ENCODE measurements at places on chromosomes 3 and 15.

DNA sequence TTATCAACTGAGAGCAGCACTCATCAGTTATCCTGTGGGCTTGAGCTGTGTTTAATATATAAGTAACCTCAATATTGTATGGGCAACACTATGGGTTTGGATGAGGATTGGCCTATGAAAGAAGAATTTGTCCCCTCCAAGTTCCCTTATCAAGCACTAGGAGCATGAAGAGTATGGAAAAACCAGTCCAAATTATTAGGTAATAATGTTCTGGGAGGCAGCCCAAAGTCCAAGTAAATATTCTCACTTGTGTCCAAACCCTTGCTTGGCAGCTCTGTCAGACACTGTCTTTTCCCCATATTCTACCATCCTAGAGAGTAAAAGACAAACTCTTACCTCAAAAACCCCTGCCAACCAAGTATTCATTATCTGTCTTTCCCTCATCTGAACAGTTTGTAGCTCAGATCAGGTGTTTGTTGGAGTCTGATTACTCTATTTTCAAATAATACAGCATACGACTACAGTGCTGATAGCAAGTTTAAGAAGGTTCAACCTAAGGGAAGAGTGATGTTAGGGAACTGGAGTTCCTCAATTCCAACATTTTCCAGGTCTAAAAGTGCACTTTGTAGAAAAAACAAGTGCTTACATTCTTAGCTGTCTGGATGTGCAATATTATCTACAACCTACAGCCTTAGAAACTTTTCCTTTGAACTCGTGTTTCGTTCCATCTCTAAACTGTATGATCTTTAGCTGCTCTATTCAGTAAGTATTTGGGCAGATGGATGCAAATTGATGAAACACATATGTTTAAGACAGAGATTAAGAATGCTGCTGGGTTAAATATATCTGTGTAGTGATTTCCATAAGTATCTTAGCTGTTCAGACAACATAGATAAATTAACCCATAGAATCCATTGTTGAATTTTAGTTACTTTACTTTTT is 89.7 kb upstream of the PHLDB2 start:
- no peak for DNase-seq

GRCh38 chr3:3201611-3202010 is 22.1 kb upstream of the CRBN start:
- no peak for DNase-seq

DNA sequence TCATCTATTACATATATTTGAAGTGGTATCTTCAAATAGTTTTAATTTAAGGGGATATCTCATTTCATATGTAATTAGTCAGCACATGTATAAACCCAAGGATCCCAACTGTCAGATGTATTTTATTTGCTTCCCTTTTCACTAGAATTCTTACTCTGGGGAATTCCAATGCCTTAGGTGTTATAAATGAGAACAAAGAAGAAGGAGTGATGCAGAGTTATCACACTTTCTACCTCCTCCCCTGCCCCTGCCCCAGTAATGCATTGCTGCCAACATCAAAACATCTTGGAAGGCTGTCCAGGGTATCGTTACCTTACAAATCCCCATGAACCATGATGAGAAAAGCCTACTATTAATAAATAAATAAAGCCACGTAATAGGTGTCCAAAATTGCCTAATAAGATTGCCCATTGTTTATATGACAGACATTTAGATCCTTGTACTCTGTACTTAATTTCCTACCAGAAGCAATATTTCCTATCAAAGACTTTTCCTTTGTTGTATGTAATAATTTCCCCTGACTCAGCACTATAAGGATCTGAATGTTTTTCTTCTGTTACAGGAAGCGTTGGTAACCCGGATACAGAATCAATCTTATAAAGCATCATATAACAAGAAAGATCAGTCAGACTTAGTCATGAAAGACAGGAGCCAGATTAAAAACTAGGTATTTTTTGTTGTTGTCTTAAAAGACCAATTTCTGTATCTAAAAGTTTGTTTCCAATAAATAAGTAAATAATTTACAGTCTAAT is 38.8 kb downstream of the CBLB start:
- DNase-seq = no peak

GRCh38 chr3:172305552-172305951 is 142.7 kb downstream of the GHSR start:
- peak; percentile 39 for DNase-seq

- no peak for DNase-seq
These were observed 357.7 kb downstream of the TBC1D5 start for GRCh38 chr3:17384567-17385296.

GRCh38 chr3:194091141-194091540 is 44.8 kb upstream of the HES1 start:
- no peak for DNase-seq

GRCh38 chr15:80183886-80184285 is 31.1 kb downstream of the FAH start:
- no peak for DNase-seq

DNA sequence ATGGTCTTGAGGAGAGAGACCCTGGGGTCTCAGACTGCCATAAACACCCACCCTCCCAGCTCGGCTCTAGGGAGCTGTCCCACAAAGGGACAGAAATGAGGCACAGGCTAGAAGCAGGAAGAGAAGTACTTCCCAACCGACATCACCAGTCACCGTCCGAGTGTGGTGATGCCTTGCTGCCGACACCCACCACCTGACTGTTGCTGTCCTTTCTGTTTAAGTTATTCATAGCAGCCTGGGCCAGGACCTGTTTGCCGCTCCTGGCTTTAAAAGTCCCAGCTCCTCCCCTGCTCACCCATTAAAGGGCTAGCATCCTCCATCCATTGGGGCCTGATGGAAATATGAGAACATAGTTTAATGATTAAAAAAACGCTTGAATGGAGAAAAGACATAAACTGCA is 13.2 kb upstream of the SPG11 start:
- no peak for DNase-seq

GRCh38 chr3:68378631-68379030 is 553.7 kb downstream of the TAFA4 start:
- no peak for DNase-seq

DNA sequence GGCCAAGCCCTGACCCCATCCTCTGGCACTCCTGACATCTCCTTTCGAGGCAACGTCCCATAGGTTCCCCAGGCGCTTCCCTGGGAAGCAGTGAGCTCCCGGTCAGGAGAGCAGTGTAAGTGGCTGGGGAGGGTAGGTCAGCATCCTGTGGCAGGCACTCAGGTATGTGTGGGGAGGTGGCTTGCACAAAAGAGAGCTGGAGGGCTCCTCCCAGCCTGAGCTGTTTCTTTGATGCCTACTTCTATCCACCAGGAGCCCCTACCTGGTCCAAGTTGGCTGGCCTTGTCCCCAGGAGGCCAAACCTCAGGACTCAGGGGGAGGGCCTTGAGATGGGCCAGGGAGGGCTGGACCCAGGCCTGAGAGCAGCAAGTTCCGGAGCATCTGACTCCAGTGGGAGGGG is 31.7 kb upstream of the LINGO1 start:
- no peak for DNase-seq

GRCh38 chr3:187974871-187975271 is 179.1 kb upstream of the LPP start:
- DNase-seq = no peak

DNA sequence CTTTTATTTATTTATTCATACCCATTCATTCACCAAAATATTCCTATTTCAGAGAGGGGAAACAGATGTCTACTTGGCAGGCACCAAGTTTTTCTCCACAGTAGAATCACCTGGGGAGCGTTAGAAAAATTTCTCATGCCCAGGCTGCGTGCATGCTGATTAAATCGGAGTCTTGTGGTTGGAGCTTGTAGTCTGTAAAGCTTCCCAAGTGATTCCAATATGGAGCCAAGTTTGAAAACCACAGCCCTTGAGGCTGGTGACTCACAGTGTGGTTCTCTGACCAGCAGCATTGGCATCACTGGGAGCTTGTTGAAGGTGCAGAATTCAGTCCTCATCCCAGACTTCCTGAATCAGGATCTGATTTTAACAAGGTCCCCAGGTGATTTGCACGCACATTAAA is 49.7 kb downstream of the PDHB start:
- peak; percentile 72 for DNase-seq

DNA sequence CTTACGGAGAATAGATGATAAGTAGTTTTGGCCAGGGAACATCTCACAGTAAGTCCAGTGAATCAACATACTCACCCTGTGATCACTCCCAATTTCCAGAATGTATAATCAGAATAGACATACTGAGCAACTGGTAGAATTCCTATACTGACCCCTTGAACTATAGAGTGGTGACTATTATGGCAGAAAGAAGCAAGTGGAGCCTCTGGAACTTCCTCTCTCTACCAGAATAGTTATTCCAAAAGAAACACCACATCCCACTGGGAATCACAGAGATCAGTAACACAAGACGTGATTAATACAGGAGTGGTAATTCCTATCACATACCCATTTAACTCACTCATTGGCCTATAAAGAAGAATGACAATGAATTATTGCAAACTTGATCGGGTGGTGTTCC is 50.1 kb upstream of the TRIM42 start:
- no peak for DNase-seq

DNA sequence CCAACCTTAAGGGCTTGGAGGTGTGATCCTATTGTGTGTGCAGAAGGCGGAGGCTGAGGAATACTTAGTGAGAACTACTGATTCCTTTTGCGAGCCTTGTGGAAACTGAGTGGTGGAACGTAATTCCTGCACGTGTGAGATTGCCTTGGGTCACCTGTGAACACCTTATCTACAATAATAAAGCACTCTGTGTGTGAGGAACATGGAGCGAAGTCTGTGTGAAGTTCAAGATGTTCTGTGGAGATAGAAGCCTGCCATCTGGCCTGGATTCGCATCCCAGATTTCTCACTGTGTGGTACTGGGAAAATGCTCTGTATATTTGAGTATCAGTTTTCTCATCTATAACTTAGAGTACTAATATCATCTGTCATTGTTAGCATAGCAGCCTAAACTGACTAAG is 179.5 kb upstream of the PDZRN3 start:
- DNase-seq = no peak

DNA sequence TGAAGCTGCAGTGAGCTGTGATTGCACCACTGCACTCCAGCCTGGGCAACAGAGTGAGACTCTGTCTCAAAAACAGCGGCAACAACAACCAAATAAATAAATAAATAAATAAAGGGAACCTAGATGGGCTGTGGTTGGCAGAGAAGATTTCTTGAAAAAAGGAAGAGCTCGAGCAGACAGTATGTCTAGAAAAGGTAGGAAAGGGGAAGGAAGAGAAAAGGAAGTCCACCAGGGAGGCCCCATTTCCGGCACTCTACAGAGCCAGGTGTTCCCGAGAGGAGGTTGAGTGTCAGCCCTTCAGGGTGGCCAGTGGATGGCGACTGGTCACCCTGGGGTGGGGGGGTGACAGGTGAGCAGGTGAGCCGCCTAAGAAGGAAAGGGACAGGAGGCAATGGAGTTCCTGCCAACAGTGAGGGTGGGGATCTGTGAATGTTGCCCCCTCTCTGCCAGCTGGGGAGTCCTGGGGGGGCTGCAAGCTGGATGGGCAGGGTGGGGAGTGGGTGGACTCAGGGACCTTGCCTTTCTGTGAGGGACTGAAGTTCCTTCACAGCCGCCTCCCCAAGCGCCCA is 14.8 kb downstream of the PAQR5 start:
- no peak for DNase-seq

- no peak for DNase-seq
These were observed 2.1 kb upstream of the RHO start for GRCh38 chr3:129526121-129526900.

- DNase-seq = no peak
These were observed 17.2 kb downstream of the TRIM71 start for GRCh38 chr3:32835049-32835371.

DNA sequence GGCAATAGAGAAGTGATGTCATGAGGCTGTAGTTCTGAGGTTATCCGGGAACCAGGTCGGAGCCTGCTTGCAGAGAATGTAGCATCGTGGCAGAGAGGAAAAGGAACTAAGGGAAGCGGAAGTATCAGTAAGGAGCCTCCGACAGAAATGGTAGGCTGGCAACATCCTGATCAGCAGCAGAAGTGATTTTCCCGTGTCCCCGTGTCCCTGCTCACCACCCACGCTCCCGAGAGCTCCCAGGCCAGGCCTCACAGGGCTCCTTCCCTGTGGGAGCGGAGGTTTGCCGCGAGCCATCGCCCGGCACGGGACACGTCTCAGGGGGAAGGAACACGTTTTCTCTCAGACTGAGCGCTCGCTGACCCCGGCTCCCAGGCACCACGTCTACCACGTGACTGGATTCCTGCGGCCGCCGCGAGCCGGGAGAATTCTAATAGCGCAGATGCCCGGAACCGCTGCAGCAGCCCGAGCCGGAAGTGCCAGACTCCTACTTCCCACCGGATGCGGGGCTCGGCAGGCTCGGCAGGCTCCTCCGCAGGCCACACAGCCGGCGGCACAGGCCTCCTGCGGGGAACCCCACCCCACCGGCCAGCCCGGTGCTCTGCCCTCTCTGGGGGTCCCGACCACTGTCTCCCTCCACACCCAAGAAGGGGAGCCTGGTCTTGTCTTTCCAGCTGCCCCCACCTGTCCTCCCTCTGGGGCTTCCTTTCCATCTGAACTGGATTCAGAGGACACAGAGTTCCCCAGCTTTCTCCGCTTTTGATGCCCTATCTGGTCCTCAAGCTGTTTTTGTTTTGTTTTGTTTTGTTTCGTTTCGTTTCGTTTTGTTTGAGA is 99.3 kb downstream of the BDH1 start:
- peak; percentile 97 for DNase-seq

- no peak for DNase-seq
These were observed 270.2 kb downstream of the PLCL2 start for GRCh38 chr3:17154941-17155340.

GRCh38 chr15:49953421-49953820 is 165.6 kb downstream of the ATP8B4 start:
- no peak for DNase-seq

DNA sequence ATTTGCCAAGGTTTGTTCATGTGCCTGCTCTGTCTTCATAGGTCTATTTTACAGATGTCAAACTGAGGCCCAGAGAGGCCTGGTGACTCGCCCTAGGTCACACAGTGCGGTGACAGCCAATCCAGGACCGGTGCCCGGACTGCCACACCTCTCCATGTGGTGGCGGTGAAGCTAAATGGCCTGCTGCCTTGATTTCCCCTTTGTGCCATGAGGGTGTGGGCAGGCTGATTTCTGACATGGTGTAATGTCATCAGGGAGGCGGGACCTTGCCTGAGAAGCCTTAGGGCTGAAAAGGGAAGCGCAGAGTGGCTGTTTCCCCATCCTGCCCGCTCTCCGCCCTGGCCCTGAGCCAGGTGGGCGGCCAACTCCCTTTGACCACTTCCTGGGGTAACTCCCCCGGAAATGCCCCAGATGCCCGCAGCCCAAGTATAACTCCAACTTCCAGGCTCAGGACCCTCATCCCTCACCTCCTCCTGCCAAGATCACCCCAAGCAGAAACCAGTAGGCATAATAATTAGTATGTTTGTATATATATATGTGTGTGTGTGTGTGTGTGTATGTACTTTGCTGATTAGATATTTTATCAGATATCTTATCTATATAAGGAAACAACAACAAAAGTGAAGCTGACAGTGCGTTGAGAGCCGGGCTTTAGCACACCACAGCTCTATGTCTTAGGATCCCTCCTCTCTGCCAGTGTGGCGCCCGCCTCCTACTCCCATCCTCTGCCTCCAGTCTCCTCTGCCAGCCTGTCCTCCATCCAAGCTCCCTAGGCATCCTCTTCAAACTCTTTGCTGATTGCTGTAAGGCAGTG is 63.9 kb downstream of the IQSEC1 start:
- no peak for DNase-seq

Data from lower leg skin (tissue), 4 donors.